ENCODE measurements at places on chromosomes 6 and 20.

- no peak for DNase-seq
Observed at GRCh38 chr20:227439-228105, 514 bp downstream of the DEFB129 start.

DNA sequence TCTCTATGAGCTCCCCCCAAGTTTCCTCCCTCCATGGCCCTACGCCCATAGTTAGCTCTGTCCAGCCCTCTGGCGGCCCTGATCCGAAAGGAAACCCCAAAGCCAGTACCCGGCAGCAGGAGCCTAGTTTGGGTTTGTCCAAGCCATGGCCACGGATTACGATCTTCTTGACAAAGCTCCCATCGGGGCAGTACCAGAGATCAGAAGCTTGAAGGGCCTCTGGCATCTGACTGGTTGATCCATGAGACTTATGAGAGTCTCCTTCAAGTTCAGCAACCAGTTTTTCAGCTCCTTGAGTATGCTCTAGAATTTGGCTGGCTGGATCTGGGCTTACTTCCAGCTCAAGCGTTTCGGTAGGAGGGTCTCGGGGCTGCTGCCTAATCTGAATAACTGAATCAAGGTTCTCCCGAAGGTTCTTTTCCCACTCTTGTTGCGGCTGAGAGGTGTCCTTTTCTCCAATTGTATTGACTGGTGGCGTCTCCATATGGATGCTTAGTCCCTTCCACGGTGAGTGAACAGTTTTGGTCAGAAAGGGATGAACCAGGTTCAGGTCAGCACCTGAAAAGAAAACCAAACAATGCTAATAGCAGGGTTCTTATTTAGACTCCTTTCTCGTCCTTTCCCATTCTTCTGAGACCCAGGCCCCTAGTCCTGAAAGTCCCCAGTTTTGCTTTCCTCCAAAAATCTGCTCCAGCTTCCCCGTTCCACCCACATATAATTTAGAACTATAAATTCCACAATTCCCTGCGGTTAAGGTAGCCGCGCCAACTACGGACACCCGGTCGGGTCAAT lies 595 bp downstream of the FKBPL start:
- no peak for DNase-seq

- no peak for DNase-seq
Observed at GRCh38 chr6:90464507-90464906, 122.4 kb downstream of the MAP3K7 start.

DNA sequence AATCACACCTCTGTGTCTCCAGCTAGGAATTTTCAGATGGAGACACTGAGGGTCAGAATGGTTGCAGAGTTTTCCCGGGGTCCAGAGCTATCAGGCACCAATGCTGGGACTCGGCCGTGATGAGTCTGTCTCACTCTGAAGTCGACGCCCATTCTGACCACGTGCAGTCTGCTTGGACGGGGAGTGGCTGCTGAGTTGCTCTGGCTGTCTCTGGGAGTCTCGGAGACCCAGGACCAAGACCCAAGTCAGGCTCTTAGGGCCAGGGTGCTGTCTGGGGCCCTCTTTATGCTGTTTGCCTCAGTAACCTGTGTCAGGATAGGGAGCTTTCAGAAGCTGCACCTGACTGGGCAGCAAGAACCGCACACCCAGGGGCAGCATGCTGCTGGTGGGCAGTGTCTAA lies 4.6 kb downstream of the IP6K3 start:
- DNase-seq = no peak

DNA sequence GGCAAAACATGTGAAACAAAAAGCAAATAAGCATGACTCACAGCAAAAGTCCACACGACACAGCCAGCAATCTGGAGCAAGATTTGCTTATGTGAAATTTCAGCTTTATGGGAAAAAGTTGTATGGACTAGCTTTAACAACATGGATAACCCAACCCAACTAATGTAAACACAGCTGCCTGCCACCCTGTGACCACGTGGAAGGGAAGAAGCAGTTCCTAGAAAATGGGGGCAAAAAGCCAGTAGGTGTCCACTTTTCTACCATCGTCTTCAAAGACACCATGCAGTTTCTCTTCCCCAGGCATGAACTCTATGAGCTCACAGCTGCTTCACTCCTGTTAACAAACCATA lies 425.4 kb upstream of the RNF217 start:
- DNase-seq = no peak

All from activated CD4-positive, alpha-beta T cell treated with anti-CD3 and anti-CD28 coated beads, Interleukin-2, amount 50 U/mL, for 48 hours (primary cell).